Sigmoid colon (tissue), 7 donors: ENCODE measurements at places on chromosomes 5 and 9. TPM values are rescaled to one million over a fixed set of nuclear protein-coding genes. Genes with fewer than 3 reads are reported as not detected.

- no peaks in the 10 kb centered on the region for H3K27me3 ChIP-seq
- DNase-seq, result no peak
- H3K36me3 ChIP-seq, result no peaks in the 10 kb centered on the region
Measured at GRCh38 chr5:143874312-143874711, 62.4 kb downstream of the HMHB1 start.

The SOX30 gene
- total RNA-seq, result not detected

The CDH10 gene
- 0.33 TPM for total RNA-seq

DNA sequence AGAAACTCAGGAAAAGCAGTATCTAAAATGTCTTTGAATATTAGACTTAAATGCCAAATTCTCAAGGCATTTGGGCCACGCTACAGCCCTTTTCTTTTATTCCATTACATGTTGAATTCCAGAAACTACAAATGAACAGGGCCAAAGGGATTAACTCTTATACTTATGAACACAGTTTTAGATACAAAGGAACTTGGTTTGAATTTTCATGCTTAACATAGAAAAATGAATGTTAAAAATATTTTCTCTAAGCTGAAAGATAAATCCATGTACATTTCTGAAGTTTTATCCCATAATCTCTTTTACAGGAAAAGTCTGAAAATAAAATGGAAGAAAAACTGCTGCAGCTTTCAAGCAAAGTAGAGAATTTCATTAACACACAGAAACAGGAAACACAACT lies 56.8 kb downstream of the FAM81B start:
- H3K27ac ChIP-seq, result no peak overlapping the region
- H3K4me3 ChIP-seq, result no peak overlapping the region
- no peaks in the 10 kb centered on the region for H3K27me3 ChIP-seq
- H3K4me1 ChIP-seq, result no peaks in the 10 kb centered on the region
- DNase-seq, result no peak

The TLR4 gene
- 10.5 TPM for total RNA-seq

- H3K36me3 ChIP-seq, result no peaks in the 10 kb centered on the region
- no peak overlapping the region for H3K4me3 ChIP-seq
- H3K27me3 ChIP-seq, result no peaks in the 10 kb centered on the region
- H3K4me1 ChIP-seq, result no peaks in the 10 kb centered on the region
Measured at GRCh38 chr9:99294850-99295461, 72.9 kb downstream of the SEC61B start.

- H3K27ac ChIP-seq, result no peak overlapping the region
- no peaks in the 10 kb centered on the region for H3K27me3 ChIP-seq
- H3K36me3 ChIP-seq, result no peaks in the 10 kb centered on the region
- peaks cover 27% of the 10 kb centered on the region for H3K4me1 ChIP-seq
Measured at GRCh38 chr9:37468620-37469019, 3.4 kb upstream of the ZBTB5 start.

DNA sequence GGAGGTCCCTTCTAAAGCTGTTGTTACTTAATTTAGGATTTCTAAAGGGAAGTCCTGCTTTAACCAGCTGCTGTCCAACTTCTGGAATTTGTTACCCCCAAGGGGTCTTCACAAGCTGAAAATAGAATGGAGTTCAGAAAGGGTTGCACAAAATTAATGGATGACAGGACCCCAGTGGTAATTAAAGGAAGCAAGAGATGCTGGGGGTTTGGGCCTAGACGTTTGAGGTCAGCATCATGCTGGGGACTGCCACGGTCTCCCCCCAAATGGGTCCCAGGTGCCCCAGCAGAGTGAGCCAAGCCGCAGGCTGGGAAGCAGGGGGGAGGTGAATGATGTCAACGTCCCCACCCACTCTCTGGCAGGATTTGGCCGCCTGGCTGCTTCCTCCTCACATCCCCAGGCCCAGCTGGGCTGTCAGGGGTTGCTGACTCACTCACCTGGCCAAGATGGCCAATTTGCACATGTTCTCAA lies 97.5 kb upstream of the ARAP3 start:
- no peaks in the 10 kb centered on the region for H3K36me3 ChIP-seq
- H3K27ac ChIP-seq, result no peak overlapping the region
- H3K4me3 ChIP-seq, result no peak overlapping the region
- H3K27me3 ChIP-seq, result no peaks in the 10 kb centered on the region
- H3K4me1 ChIP-seq, result peaks cover 8% of the 10 kb centered on the region

The NKD2 gene
- total RNA-seq, result 0.71 TPM

The ECM2 gene
- total RNA-seq, result 19.7 TPM

- no peak overlapping the region for H3K4me3 ChIP-seq
- no peaks in the 10 kb centered on the region for H3K36me3 ChIP-seq
- no peak overlapping the region for H3K27ac ChIP-seq
- no peaks in the 10 kb centered on the region for H3K27me3 ChIP-seq
- H3K4me1 ChIP-seq, result no peaks in the 10 kb centered on the region
Measured at GRCh38 chr5:61678966-61679365, 346.9 kb downstream of the ZSWIM6 start.
